ENCODE measurements at places on chromosomes 4 and X.

DNA sequence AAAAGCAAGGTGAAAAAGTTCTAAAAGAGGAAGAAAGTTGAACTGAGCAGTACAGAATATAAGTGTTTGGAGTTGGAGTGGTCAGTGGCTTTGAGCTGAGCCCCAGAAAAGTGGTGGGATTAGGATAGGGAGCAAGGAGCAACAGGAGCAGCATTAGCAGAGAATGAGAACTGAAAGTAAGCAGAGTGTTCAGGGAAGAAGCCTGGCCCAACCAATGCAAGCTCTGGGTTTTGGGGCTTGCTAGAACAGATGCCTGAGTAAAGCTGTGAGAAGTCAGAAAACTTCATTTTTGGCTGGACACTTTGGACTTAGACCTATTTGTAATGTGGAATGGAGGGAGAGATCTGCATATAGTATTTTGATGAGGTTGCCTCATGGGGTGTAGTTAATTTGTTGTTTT lies 17.8 kb downstream of the JADE1 start:
- no peak for DNase-seq

DNA sequence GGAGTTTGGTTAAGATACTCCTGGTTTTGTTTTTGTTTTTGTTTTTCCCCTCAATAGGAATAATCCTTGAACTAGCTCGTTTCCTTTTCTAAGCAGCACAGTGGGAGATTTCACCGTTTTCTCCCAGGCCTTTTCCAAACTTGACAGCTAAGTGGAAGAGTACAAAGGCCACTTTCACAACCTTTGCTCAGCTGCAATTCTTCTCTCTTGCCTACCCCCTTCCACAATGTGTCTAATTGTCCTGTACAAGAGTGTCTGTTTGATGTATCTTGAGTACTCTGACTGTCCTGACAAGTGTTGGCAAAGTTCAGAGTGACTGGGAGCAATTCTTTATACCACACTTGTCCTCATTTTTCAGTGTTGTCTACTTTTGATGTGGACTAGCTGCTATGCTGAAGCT lies 674.3 kb upstream of the AMOT start:
- no peak for DNase-seq

- no peak for DNase-seq
These were observed 93.6 kb downstream of the HHIP start for GRCh38 chr4:144739511-144740033.

DNA sequence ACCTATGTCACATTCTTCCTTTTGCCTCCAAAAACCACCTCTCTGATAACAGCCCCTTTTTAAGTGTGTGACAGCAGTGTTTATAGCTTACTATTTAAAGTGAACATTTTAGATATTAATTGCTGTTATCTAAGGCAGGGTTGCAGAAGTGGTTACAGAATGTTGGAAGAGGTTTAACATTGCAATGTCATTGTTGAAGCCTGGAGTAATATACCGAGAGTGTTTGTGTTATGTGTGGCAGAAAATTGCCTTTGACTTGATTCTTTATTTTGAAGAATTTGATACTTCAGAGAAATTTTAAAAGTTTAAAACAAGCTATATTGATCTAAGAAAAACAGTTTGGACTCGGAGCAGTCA lies 37.1 kb downstream of the SMARCAD1 start:
- DNase-seq = no peak

DNA sequence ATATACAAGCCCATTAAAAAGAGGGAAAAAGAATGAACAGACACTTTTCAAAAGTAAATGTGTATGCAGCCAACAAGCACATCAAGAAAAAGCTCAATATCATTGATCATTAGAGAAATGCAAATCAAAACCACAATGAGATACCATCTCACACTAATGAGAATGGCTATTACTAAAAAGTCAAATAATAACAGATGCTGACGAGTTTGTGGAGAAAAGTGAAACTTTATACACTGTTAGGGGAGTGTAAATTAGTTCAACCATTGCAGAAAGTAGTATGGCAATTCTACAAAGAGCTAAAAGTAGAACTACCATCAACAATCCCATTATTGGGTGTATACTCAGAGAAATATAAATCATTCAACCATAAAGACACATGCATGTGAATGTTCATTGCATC lies 203.0 kb downstream of the ARAP2 start:
- no peak for DNase-seq

DNA sequence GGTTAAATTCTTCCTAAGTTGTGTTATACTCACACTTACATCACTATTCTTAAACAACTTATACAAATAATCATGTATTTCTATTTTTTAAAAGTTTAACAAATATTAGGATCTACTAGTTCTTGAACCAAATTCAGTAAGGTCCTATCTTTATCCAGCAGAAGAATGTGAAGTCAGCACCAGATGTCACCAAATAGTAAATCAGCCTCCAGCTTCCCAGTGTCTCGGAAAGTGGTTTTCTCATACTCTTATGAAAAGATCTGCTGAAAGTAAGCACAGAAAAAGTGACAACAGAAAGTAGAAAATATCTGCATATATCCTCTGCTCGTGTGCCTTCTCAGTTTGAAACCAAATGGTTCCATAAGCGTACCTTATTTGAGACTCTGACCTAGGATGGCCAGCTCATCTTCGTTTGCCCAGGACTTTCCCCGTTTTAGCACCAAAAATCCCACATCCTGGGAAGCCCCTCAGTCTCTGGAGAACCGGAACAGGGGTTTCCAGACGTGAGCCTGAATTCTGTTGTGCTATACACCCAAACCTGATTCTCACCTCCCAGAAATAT lies 98.0 kb upstream of the DCLK2 start:
- DNase-seq = no peak

DNA sequence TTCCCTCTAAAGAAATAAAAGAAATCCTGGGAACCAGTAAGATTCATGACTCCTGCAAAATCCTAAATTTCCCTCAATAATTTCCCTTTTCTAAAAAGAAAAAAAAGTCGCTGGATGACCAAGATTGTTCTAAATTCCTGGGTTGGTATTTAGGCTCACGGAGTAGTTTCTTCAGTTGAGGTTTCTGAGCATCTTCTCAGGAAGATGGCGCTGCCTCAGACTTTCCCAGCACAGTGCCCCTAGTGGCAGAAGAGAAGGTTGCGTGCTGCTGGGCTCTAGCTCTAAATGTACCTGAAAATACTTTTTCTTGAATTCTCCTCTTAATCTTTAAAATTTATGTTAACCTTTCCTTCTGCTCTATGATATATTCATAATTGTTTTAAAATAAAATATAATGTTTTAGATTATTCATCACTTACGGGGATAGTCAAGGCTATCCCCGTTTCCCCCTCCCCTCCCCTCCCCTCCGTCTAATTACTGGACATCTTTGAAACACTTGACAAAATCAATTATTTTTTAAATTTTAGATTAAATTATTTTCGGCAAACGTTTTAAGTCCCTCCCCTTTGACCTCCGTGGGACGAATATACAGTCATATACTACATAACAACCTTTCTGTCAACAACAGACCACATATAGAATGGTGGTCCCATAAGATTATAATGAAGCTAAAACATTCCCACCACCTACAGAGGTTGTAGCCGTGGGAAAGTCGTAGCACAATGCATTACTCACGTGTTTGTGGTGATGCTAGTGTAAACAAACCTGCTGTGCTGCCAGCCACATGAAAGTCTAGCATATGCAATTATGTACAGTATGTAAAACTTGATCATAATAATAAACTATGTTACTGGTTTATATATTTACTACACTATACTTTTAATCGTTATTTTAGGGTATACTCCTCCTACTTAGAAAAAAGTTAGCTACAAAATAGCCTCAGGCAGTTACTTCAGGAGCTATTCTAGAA lies 41.0 kb upstream of the GATB start:
- peak; percentile 59 for DNase-seq

DNA sequence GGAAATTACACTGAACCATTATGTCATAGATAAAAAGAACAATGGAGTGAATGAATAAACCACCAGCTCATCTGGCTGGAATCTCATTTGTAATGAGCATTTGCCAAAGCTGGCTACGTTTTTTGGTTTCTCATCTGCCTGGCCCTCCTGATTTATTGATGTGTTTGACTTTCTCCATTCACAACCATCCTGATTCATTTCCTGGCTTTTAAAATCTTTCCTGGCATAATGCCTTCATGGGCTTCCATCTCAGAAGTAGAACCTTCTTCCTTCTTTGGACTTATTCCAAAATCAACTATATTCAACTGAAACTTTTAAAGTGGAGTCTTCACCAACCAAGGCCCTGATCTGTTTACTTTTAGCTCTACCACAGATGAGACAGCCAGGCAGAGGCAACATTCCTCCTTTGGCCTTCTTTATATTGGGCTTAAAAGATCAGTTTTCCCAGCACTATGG lies 36.0 kb upstream of the ARSJ start:
- DNase-seq = no peak

DNA sequence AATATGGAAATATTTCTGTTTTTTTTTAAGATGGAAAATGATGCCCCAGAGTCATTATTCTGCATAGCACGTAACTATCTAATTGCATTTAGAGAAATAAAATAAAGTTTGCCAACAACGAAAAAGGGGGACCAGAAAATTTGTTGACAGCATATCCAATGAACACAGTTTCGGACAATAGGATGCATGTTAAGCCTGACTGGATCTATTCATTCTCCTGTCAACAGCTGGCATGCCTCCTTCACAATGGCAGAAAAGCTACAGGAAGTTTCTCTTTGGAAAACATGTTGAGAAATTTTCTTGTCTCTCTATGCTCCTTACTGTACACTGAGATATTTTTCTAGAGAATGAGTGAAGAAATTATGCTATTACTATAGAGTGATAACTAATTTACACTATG lies 262.5 kb downstream of the GRID2 start:
- no peak for DNase-seq

- no peak for DNase-seq
These were observed 42.5 kb downstream of the LRBA start for GRCh38 chr4:150972592-150972991.

GRCh38 chrX:46704767-46705386 lies 54.0 kb downstream of the SLC9A7 start:
- no peak for DNase-seq

GRCh38 chr4:52606726-52607125 lies 52.4 kb downstream of the USP46 start:
- DNase-seq = no peak

DNA sequence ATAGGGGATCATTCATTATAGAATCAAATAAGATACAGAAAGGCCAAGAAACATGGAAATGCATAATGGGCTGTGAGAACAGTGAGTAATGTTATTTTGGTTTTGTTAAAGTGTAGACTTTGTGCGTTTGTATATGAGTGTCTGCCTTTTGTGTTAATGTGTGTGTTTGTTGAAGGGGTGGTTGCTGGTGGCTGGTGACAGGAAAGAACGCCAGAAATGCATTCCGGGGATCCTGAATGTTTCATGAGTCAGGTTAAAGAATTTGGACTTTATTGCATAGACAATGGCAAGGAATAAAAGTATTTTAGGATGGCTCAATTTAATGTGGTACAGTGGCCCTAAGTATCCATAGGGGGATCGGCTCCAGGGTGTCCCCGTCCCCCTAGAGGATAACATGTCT lies 1228.9 kb downstream of the PCDH7 start:
- DNase-seq = no peak

GRCh38 chrX:41664375-41664901 lies 24.3 kb upstream of the GPR34 start:
- no peak for DNase-seq

DNA sequence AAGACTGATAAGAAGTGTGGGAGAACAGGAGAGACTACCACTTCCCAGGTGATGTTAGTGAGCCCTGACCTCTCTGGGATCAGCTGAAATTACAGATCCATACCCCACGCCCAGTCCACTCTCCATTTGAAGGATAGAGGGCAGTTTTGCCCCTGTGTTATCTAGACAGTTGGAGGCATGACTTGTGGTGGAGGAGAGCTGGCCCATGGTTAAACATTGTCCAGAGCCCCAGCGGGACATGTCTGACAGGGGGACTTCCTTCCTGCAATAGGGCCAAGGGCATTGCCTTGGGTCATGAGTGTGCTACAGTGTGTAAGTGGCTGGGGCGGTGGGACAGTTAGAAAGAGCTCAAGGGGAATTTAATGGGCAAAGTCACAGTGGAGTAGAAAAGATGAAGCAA lies 181.1 kb downstream of the MID1IP1 start:
- DNase-seq = no peak

GRCh38 chrX:31139961-31140360 lies 68.1 kb upstream of the FTHL17 start:
- no peak for DNase-seq

GRCh38 chr4:3031357-3032082 lies 42.8 kb downstream of the HTT-AS start:
- DNase-seq = no peak

DNA sequence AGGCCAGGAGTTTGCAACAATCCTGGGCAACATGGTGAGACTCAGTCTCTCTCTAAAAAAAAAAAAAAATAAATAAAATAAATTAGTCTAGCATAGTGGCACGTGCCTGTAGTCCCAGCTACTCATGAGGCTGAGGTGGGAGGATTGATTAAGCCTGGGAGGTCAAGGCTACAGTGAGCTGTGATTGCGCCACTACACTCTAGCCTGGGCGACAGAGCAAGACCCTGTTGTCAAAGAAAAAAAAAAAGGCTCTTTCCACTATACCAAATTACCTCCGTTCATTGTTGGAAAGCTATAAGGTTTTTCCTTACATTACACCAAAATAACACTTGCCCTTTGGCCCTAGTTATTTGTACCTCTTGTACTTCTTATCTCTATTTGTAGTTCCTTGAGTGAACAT lies 9.9 kb upstream of the PRSS48 start:
- DNase-seq = no peak

DNA sequence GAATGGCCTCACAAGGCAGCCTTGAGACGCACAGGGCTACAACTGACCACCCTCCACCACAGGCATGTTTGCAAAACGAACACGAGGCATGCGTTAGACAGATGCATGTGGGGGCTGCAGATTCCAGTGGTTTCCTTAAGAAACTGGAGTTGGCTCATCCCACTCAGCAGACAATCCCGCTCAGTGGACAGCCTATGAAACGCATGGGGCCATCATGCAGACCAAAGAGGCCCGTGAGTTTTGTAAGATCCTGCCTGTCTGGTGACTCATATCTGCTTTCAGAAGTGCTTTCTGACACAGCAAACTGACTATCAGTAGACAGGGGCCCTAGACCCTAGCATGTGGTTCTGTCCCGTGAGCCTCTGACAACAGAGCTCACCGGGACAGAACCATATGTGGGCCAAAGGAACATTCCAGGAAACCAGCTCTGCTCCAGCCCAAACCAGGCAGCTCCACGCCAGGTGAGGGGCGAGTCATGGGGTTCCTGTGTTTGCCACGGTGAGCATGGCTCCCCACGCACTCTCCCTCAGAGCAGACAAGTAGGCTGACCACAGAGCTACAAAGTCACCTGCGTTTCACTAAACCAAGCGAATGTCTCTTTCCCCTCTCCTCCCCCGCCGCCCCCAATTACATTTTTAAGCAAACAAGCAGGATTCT lies 74.4 kb downstream of the MTMR1 start:
- DNase-seq = no peak

DNA sequence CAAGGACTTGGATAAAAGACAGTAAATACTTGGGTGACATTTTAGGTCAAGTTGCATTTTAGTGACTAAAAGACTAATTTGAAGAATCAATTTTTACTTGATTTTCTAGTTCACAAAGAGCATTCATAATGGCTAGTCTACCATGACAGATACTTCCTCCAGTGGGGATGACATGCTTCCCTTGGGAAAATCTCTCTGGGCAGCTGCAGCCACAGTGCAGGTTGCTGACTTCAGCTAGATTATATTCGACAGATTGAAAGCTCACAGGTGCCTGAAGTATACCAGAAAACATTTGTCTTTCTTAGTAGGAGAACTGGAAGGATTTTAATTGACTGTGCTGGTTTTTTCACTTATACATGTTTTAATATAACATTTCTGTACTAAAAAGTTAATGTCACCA lies 209.6 kb upstream of the MAGEB2 start:
- DNase-seq = no peak

- no peak for DNase-seq
These were observed 90.6 kb upstream of the AFAP1 start for GRCh38 chr4:8030121-8030781.
